HCT116 (cell line): ENCODE measurements at places on chromosomes 2 and 18. TPM values are rescaled to one million over a fixed set of nuclear protein-coding genes. Genes with fewer than 3 reads are reported as not detected.

DNA sequence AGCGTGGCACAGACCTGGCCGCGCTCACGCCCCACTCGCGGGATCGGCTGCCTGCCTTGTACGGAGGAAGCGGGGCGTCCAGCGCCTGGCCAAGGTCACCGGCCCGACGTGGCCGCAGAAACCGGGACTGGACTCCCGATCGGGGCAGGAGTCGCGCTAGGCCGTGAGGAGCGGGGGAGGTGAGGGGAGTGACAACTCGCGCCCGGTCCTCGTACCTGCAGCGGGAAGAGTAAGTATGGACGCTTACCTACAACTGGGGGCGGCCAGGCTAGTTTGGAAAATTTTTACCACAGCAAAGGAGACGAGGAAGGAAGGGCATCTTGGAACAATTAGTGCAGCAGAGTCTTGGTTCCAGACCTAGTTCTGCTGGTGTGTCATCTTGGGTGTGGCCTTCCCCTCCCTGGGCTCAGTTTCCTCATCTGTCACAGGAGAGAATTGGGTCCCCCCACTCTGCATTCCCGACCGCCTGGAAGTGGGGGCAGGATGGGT lies 693 bp downstream of the UBE2F start:
- DNase-seq: no peak
- H3K27ac ChIP-seq: peak overlapping the region; percentile 62; the same call in 1 of the 2 replicates
- peaks cover 9% of the 10 kb centered on the region for H3K4me1 ChIP-seq
- no peaks in the 10 kb centered on the region for H3K36me3 ChIP-seq
- no peaks in the 10 kb centered on the region for H3K27me3 ChIP-seq

KLHL41 gene
- total RNA-seq: 0.15 TPM

GRCh38 chr2:121095257-121096080 lies 189.5 kb downstream of the TFCP2L1 start:
- H3K36me3 ChIP-seq: no peaks in the 10 kb centered on the region
- H3K27ac ChIP-seq: no peak overlapping the region
- H3K27me3 ChIP-seq: no peaks in the 10 kb centered on the region
- no peak overlapping the region for H3K4me3 ChIP-seq

DNAH7 gene
- total RNA-seq: not detected

- no peak for DNase-seq
- no peak overlapping the region for H3K4me3 ChIP-seq
- no peaks in the 10 kb centered on the region for H3K4me1 ChIP-seq
- H3K27me3 ChIP-seq: no peaks in the 10 kb centered on the region
- no peaks in the 10 kb centered on the region for H3K36me3 ChIP-seq
These were observed 1113.6 kb upstream of the PIK3C3 start for GRCh38 chr18:40841467-40841866.

UGT1A8 gene
- not detected for total RNA-seq

DNA sequence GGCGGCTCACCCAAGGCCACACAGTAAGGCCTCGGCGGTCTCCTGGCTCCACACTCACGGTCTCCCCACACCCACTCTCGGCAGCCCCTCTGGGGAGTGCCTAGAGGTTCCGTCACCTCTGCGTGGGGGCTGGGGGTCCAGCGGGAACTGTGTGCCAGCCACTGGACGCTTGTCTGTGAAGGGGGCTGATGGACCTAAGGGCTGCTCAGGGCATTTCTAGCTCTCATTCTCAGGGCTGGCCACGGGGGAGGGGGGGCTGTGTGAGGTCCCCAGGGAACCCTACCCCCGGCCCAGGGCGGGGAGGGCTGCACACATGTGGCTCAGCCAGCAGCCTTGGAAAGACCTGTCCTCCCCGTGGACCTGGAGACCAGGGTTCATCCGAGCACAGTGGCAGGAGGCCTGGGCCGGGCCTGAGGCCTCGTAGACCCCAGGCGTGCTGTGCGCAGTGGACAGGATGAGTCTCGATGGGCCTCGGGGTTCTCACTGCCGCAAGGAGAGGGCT lies 27.1 kb upstream of the ODC1 start:
- no peak for DNase-seq
- H3K27ac ChIP-seq: no peak overlapping the region
- H3K4me3 ChIP-seq: no peak overlapping the region
- no peaks in the 10 kb centered on the region for H3K4me1 ChIP-seq

ASB1 gene
- 43.1 TPM for total RNA-seq

- H3K4me1 ChIP-seq: no peaks in the 10 kb centered on the region
- no peaks in the 10 kb centered on the region for H3K36me3 ChIP-seq
- H3K27me3 ChIP-seq: no peaks in the 10 kb centered on the region
- DNase-seq: no peak
- H3K4me3 ChIP-seq: no peak overlapping the region
- H3K27ac ChIP-seq: no peak overlapping the region
These were observed 940.5 kb upstream of the DDX18 start for GRCh38 chr2:116874021-116874420.

DNA sequence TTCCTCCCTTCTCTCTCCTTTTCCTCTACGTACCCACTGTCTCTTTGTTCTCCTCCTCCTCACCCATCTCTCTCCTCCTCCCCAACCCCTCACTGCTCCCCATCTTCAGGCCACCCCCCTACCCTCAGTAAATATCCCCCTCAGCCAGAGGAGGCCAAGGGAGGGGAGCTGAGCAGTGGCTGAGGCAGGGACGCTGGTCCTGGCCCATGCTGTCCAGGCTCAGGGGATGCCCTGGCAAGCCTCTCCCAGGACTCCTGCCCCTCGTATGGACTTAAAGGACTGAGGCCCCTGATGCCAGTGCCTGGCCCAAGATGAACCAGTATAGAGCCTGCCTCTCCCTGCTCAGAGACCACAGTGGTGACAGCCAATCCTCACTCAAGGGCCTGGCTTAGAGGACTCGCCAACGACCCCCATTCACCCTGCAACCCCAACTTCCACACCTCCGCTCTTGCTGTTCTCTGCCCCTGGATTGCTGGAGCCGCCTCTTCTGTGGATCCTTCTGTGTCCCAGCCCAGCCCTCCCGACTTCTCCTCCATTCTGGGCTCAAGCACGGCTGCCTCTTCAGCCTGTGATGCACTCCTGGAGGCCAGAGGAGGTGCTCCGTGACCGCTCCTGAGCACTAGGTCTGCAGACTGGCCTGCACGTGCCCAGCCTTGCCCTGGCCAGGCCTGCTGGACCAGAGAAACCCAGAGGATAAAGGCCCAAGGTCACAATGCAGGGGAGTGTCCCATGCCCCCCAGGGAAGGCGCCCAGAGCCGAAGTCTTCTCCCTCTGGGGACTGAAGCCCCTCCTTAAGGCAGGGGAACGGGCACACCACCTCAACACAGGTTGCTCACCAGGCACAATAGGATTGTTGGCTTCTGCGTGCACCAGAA lies 9.5 kb upstream of the DUSP2 start:
- no peak for DNase-seq
- H3K36me3 ChIP-seq: no peaks in the 10 kb centered on the region
- H3K4me1 ChIP-seq: no peaks in the 10 kb centered on the region
- H3K4me3 ChIP-seq: no peak overlapping the region
